Left colon (tissue), 2 donors: ENCODE measurements at places on chromosomes 5 and 9. TPM values are rescaled to one million over a fixed set of nuclear protein-coding genes. Genes with fewer than 3 reads are reported as not detected.

DNA sequence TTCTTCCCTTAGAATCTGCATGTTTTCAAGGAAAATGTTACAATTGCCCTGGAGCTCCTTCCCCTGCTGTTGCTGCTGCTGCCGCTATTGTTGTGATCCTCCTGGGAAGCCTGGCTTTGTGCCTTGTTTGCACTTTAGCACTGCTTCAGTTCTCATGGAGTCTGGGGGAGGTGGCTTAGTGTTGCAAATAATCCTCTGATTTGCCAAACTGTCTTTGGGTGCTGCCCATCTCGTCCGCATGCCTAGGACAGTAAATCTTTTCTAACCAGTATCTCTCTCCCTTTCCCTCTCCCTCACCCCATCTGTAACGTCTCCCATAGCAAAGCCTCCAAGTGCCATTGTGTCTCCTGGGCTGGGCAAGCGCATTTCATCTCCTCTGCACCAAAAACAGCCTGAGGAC lies 30.3 kb downstream of the FAM240B start:
- no peak for DNase-seq

IL3 gene
- not detected for total RNA-seq

DNA sequence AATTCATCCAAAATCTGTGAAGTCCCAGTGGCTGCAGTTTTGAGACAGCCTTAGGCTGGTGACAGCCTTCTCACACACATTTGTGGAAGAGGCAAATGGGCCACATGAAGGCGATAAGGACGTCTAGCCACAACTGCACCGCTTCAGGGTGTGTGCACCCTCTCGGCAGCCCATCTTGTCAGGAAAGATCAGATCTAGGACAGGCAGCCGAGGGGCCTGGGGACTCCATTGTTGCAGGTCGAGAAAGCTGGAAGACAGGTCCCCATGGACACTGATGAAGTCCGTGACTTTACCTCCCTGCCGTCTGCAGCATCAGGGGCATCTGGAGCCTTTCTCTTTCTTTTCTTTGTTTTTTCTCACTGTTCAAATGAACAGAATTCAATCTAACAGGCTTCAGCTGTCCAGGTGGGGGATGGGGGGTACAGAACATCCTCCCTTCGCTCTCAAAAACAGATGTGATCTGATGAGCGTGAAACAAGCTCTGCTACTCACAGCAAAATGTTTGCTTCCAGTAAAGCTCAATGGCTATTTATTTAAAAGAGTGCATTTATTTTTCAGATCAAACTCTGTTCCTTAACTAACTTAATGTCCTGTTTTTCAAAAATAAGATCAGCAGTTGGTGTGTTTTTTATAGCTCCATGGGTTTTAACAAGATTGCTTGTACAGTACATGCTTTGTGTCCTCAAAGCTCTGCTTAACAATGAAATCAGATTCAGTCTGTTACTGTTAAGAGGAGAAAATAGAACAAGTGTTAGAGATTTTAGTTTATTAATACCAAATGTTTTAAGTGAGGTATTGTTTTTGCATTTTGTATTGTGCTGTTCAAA lies 111.8 kb upstream of the OTULINL start:
- DNase-seq = no peak

- DNase-seq = no peak
Measured at GRCh38 chr9:36325081-36325828, 67.0 kb upstream of the GNE start.

GRCh38 chr9:116395699-116396037 lies 242.1 kb downstream of the PAPPA start:
- no peak for DNase-seq

DNA sequence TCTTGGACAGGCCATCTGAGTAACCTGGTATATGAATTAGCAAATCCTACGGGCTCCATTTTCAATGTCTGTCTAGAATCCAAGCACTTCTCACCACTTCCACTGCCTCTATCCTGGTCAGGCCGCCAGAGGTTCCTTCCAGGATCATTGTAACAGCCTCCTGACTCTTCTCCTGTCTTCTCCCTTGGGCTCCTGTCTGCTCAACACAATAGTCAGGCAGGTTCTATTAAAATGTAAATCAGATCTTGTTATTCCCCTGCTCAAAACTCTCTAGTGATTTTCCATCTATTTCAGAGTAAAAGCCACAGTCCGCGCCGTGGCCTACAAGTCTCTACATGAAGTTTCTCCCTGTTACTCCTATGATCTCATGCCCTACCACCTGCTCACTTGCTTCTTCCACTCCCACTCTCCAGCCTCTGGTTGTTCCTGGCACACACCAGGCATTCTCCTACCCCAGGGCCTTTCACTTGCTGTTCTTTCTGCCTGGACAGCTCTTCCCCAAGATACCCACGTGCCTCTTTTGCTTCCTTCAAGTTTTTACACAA lies 21.7 kb downstream of the ZNF366 start:
- no peak for DNase-seq

FOXD4L3 gene
- not detected for total RNA-seq

- DNase-seq = no peak
Measured at GRCh38 chr5:137693951-137694721, 41.8 kb downstream of the KLHL3 start.
